Renal cortex interstitium (tissue), 15 donors: ENCODE measurements at places on chromosomes 2 and 18. TPM values are rescaled to one million over a fixed set of nuclear protein-coding genes. Genes with fewer than 3 reads are reported as not detected.

DNA sequence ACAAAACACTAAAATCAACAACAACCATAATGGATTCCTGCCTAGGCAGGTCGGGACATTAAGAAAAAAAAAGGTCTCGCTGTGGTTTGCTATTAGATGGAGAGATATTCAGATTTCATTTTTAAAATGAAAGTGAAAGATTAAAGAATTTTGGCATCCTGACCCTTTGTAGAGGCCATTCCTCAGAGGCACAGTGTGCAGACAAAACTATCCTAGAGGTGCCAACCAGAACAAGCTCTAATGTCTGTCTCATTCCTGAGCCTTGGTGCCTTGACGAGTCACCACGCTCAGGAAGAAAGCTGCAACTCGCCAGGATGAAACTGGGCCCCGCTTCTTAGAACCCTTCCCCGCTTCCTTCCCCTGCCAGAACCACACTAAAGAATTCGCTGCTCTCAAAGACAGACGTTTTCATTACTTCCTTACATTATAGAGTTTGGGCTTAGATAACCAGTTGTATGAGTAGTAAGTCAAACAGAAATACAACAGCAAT, 156.0 kb downstream of the TGIF1 start:
- no peak for DNase-seq

ASAP2 gene
- 55.9 TPM for polyA plus RNA-seq

GRCh38 chr2:181242262-181242661, 214.9 kb upstream of the ITGA4 start:
- no peak for DNase-seq

DNA sequence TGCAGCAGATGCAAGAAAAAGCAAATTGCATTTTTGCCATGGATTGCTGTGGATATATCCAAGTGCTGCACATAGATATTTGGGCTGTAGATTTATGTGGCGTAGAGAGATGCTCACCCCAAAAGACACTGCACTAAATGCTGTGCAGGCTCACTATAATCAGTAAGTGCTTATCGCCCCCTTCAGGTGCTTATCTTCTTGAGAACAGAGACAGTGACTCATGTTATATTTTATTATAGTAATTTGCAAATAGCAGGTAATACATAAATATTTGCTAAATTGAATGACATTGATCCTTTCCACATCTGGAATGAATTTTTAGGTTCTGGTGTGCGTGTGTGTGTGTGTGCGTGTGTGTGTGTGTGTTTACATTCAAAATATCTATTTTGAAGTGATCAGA, 36.8 kb upstream of the PLEKHM3 start:
- no peak for DNase-seq

DNA sequence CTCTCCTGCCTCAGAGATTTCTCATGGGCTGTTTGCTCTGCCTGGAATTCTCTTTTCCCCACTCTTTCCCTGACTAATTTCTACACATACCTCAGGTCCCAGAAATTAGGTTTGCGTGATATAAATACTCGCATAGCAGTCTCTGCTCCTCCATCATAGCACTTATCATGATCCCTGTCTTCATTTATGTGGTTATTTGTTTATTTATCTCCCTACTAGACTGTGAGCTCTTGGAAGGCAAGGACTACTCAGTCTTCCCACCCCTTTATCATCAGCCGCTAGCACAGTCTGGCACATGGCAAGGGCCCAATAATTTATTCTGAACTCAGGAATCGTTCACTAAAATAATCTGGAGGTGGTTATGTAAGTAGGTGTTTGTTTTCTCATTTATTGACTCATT, 79.3 kb downstream of the ADCYAP1 start:
- DNase-seq = no peak

- no peak for DNase-seq
Measured at GRCh38 chr2:150479075-150479915, 8.2 kb downstream of the RND3 start.

DNA sequence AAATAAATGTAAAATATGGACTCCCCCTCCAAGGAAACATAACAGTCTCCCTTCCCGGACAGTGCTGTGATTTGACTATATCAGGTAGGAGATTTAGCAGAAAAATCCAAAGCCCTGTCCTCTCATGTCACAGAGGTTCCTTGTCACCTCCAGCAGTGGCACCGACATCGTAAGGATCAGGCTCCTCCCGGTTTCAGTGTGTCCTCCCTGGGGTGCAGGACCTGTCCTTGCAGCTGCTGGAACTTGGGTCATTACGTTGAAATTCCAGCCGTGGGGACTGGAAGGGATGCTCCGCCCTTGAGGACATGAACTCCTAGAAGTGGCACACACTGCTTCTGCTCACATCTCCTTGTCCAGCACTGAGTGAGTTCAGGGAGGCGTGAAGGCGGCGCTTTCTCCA, 101.1 kb upstream of the ODC1 start:
- no peak for DNase-seq

PNPT1 gene
- 28.3 TPM for polyA plus RNA-seq

- DNase-seq = no peak
Measured at GRCh38 chr2:84458551-84459017, 496 bp downstream of the SUCLG1 start.

GRCh38 chr2:2025803-2026202, 281.5 kb upstream of the PXDN start:
- DNase-seq = no peak

FAM237A gene
- polyA plus RNA-seq = not detected

GRCh38 chr2:173990970-173991819, 26.0 kb upstream of the SP3 start:
- DNase-seq = no peak

- no peak for DNase-seq
Measured at GRCh38 chr2:64629875-64630274, 23.8 kb downstream of the SERTAD2 start.

ANO7 gene
- polyA plus RNA-seq = 1.7 TPM

GRCh38 chr18:6411382-6411781, 3.3 kb downstream of the L3MBTL4 start:
- no peak for DNase-seq

DNA sequence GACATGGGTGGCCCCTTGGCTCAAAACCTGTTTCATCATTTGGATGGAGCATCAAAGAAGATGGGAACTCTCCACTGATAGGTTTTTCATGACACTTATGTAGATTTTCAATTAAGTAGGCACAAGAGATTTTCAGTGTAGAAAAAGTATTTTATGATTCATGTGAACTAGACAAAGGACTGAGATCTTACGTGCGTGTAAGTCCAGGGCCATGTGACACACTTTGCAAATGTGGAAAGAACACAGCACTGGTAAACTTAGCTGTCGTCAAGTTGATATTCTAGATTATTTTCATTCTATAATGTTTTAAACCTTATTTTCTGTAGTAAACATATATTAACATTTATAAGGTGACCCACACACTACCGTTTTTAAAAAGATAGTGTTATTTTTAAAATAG, 37.4 kb downstream of the RNF144A start:
- no peak for DNase-seq

- DNase-seq = no peak
Measured at GRCh38 chr2:39445934-39446333, 8.8 kb upstream of the MAP4K3 start.

- DNase-seq = no peak
Measured at GRCh38 chr2:129863350-129863749, 116.1 kb upstream of the RAB6C start.

TTN gene
- 1.2 TPM for polyA plus RNA-seq

- peak; percentile 21 for DNase-seq
Measured at GRCh38 chr18:67217551-67218166, 298.9 kb downstream of the DSEL start.

GRCh38 chr18:68448736-68449135, 266.2 kb downstream of the TMX3 start:
- no peak for DNase-seq

- no peak for DNase-seq
Measured at GRCh38 chr2:23988371-23988770, 21.5 kb upstream of the MFSD2B start.

- DNase-seq = no peak
Measured at GRCh38 chr2:71453404-71454220, at the start of gene DYSF. Gene DYSF, plus strand, starts transcription at chr2:71453561.

MEIS1 gene
- 148 TPM for polyA plus RNA-seq

ALK gene
- 0.35 TPM for polyA plus RNA-seq
